Activated B cell treated with CpG ODN at 0.5 μM for 24 hours (primary cell): ENCODE measurements at places on chromosomes 7 and 10.
A peak's percentile ranks its signal among the peaks of the same experiment; 100 is the strongest.

DNA sequence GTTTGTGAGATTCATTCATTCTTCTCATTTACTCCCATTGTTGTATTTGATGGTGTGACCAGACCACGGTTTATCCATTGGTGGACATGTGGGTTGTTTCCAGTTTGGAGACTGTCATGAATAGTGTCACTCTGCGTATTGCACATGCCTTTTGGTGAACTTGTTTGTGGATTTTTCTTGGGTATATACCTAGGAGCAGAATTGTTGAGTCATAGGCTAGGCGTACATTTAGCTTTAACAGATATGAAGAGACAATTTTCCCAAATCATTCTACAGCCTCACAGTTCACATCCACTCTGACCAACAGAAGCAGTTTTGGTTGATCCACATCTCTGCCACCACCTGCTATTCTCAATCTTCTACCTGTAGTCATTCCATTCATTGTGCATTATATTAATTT is 66.0 kb upstream of the FAM20C start:
- no peak for DNase-seq
- no peak overlapping the region for H3K27ac ChIP-seq
- H3K4me3 ChIP-seq = no peak overlapping the region
- no peaks in the 10 kb centered on the region for H3K27me3 ChIP-seq

- peak overlapping the region; percentile 60 for H3K4me3 ChIP-seq
- H3K27me3 ChIP-seq = no peaks in the 10 kb centered on the region
- DNase-seq = no peak
These were observed 287.2 kb upstream of the MKLN1 start for GRCh38 chr7:131040467-131040932.

- DNase-seq = no peak
- H3K4me1 ChIP-seq = no peaks in the 10 kb centered on the region
- no peaks in the 10 kb centered on the region for H3K36me3 ChIP-seq
- peaks cover 15% of the 10 kb centered on the region for H3K27me3 ChIP-seq
- no peak overlapping the region for H3K4me3 ChIP-seq
These were observed 15.4 kb downstream of the LGI1 start for GRCh38 chr10:93773120-93773519.

GRCh38 chr10:132575320-132576201 is 38.0 kb downstream of the INPP5A start:
- H3K27me3 ChIP-seq = no peaks in the 10 kb centered on the region
- H3K27ac ChIP-seq = peak overlapping the region; percentile 84
- peaks cover 36% of the 10 kb centered on the region for H3K4me1 ChIP-seq
- DNase-seq = peak; percentile 49
- H3K4me3 ChIP-seq = peak overlapping the region; percentile 74

- H3K36me3 ChIP-seq = no peaks in the 10 kb centered on the region
- H3K27me3 ChIP-seq = peaks cover 2% of the 10 kb centered on the region
- no peak overlapping the region for H3K4me3 ChIP-seq
- no peaks in the 10 kb centered on the region for H3K4me1 ChIP-seq
These were observed 384.1 kb downstream of the GATA3 start for GRCh38 chr10:8438603-8439002.

DNA sequence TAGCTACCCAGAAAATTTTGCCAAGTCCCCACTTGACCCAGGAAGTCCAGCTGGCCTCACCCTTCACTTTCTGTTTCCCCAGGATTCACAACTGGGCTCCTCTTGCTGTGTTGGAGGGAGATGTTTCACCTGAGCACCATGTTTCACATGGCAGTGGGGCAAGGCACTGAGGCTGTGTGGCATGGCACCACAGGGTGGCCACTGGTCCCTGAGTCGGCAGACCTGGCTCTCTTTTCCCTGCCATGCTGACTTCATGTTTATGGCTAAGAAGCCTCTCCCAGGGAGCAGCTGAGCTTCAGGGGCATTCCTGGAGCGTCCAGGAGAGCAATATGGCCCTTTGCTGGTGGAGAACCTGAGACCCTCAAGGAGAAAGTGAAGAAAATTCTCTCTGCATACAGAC is 266.9 kb downstream of the RPS24 start:
- no peaks in the 10 kb centered on the region for H3K27me3 ChIP-seq
- DNase-seq = no peak
- H3K27ac ChIP-seq = peak overlapping the region; percentile 1
- H3K4me3 ChIP-seq = peak overlapping the region; percentile 2

DNA sequence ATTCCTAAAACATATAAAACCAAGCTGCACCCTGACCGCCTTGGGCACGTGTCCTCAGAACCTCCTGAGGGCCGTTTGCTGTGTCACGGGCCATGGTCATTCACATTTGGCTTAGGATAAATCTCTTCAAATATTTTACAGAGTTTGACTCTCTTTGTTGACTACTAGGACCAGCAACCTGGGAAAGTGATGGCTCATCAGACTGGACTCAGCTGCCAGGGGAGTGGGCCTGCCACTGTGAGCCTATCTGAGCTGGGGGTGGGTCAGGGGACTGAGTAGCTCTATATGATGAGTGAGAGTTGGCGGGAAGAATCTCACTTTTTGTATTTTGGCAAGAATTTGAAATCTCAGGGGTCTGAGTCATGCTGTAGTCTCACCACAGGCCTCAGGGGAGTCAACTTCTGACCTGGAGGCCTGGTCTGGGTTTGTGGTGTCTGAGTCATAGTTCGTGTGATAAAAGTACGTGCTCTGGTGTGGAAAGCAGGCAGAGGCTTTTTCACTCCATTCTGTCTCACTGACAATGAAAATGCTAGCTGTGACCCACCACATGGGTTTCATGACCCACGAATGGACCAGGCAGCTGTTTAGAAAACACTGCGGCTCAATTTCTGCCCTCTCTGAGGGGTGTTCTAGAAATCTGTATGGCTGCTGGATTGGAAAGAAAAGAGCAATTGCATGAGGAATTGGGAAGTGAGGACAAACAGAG is 4.2 kb upstream of the UPP1 start:
- no peaks in the 10 kb centered on the region for H3K36me3 ChIP-seq
- peak overlapping the region; percentile 91 for H3K27ac ChIP-seq
- DNase-seq = peak; percentile 55
- H3K27me3 ChIP-seq = peaks cover 4% of the 10 kb centered on the region

GRCh38 chr10:100896876-100897461 is 15.8 kb upstream of the SLF2 start:
- H3K4me1 ChIP-seq = peaks cover 16% of the 10 kb centered on the region
- H3K36me3 ChIP-seq = no peaks in the 10 kb centered on the region
- peaks cover 21% of the 10 kb centered on the region for H3K27me3 ChIP-seq
- DNase-seq = no peak
- no peak overlapping the region for H3K27ac ChIP-seq
- H3K4me3 ChIP-seq = no peak overlapping the region

- H3K27ac ChIP-seq = no peak overlapping the region
- H3K4me1 ChIP-seq = no peaks in the 10 kb centered on the region
These were observed 401.1 kb upstream of the NFE2L3 start for GRCh38 chr7:25750744-25751508.

GRCh38 chr10:112963835-112964234 is 13.8 kb downstream of the TCF7L2 start:
- H3K36me3 ChIP-seq = no peaks in the 10 kb centered on the region
- no peak overlapping the region for H3K4me3 ChIP-seq
- no peak overlapping the region for H3K27ac ChIP-seq
- no peak for DNase-seq

DNA sequence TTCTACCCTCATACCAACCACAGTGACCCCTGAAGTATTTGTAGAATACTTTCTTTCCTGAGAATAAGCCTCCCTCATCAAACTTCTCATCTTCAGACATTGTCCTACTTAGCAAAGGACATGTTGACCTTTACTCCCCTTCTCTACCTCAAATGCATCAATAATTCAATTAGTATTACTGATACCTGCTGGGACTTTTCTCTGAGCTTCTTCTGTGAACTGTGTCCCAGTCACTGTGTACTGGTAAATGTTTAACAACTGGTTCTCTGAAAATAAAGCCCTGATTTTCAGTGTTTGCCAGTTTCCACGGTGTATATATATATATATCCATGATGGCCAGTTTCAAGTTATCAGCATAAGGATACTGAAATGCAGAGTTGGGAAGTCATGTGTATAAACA is 12.2 kb downstream of the PANK1 start:
- no peaks in the 10 kb centered on the region for H3K27me3 ChIP-seq
- no peaks in the 10 kb centered on the region for H3K4me1 ChIP-seq
- peaks cover 2% of the 10 kb centered on the region for H3K36me3 ChIP-seq
- no peak overlapping the region for H3K4me3 ChIP-seq
- no peak for DNase-seq
- no peak overlapping the region for H3K27ac ChIP-seq

GRCh38 chr10:93579089-93579488 is 12.6 kb downstream of the FFAR4 start:
- no peaks in the 10 kb centered on the region for H3K4me1 ChIP-seq
- DNase-seq = no peak
- H3K27ac ChIP-seq = no peak overlapping the region
- H3K27me3 ChIP-seq = peaks cover 10% of the 10 kb centered on the region

DNA sequence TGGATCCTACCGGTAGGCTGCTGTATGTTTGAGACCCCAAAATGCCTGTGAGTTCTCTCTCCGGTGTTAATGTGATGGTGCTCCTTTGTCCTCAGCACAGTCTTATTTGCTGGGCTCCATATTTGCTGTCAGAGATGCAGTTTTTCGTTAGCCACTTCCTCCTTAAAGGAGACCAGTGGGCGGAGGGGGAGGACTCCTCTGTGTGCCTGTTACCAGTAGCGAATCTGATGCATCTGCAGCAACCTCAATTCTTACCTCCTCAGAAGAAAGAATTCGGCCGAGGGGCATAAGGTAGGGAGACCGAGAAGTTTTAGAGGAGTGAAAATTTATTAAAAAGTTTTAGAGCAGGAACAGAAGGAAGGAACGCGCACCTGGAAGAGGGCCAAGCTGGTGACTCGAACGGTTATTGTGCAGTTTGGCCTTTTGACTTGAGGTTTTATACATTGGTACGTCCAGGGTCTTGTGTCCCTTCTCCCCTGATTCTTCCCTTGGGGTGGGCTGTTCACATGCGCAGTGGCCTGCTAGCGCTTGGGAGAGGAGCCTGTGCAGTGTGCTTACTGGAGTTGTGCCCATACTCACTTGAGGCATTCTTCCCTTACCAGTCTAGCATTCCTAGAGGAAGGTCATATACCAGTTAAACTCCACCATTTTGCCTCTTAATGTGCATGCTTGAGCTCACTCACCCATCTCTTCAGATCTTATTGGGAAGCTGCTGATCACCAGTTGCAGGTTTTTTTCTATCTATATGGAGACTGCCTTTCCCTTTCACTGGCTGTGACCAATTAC is 49.5 kb downstream of the GNAI1 start:
- no peak for DNase-seq
- no peaks in the 10 kb centered on the region for H3K36me3 ChIP-seq
- H3K27ac ChIP-seq = no peak overlapping the region
- no peaks in the 10 kb centered on the region for H3K27me3 ChIP-seq
- no peaks in the 10 kb centered on the region for H3K4me1 ChIP-seq

DNA sequence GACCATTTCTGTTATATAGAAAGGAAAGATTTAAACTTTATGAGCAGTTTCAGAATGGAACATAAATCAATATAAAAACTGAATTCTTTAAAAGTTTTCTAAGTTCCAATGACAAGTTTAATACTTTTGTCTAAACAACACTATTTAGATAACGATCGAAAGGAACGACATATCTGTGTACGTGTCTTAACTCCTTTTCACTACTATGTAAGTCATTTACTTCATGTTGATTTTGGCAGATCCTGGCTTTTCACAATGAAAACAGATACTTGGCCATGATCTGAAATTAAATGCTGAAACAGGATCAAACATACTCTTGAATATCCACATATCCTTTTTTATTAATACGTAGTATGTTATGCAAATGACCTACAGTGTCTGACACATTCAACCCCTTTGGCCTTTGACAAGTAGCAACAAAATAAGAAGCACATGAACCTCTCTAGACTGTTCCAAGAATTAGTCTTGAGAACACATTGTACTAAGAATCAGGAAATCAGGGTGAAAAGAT is 41.9 kb downstream of the RNLS start:
- H3K27ac ChIP-seq = no peak overlapping the region
- no peaks in the 10 kb centered on the region for H3K4me1 ChIP-seq
- DNase-seq = no peak
- no peaks in the 10 kb centered on the region for H3K36me3 ChIP-seq

GRCh38 chr10:96276831-96277230 is 5.5 kb upstream of the BLNK start:
- peak overlapping the region; percentile 80 for H3K27ac ChIP-seq
- H3K4me3 ChIP-seq = no peak overlapping the region
- peaks cover 73% of the 10 kb centered on the region for H3K4me1 ChIP-seq
- H3K27me3 ChIP-seq = no peaks in the 10 kb centered on the region

DNA sequence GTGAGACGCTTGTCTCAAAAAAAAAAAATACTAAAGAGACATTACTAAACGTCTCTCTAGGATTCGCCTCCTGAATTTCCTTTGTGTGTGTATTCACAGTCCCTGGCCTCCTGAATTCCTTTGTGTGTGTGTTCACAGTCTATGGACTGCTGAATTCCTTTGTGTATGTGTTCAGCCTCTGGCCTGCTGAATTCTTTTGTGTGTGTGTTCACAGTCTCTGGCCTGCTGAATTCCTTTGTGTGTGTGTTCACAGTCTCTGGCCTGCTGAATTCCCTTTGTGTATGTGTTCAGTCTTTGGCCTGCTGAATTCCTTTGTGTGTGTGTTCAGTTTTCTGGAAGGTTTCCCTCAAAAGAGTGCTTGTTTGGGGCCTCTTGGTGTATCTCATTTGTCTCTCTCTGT is 8.2 kb downstream of the BMS1 start:
- no peaks in the 10 kb centered on the region for H3K4me1 ChIP-seq
- no peak for DNase-seq
- H3K27me3 ChIP-seq = no peaks in the 10 kb centered on the region
- H3K4me3 ChIP-seq = no peak overlapping the region
- no peak overlapping the region for H3K27ac ChIP-seq

DNA sequence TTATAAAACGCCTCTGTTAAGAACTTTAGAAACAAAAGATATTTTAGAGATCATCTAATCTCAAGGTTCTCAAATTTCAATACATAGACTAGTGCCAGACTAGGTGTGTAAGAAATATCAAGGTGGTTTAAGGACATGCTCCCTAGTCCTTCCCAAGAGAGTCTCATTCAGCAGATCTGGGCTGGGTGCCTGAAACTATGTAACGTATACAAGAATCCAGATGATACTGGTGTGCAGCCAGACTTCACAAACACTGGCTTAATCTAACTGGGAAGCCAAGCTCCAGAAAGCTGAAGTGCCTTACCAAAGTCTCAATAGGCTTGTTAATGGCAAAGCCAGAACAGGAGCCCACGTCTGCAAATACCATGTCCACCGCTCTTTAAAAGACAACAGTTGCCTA is 105.0 kb upstream of the AMPH start:
- no peak for DNase-seq
- H3K36me3 ChIP-seq = peaks cover 78% of the 10 kb centered on the region
- H3K4me1 ChIP-seq = no peaks in the 10 kb centered on the region
- no peak overlapping the region for H3K4me3 ChIP-seq
- H3K27ac ChIP-seq = no peak overlapping the region
- no peaks in the 10 kb centered on the region for H3K27me3 ChIP-seq

- H3K27me3 ChIP-seq = peaks cover 59% of the 10 kb centered on the region
- peaks cover 37% of the 10 kb centered on the region for H3K4me1 ChIP-seq
- no peak overlapping the region for H3K27ac ChIP-seq
- peak; percentile 48 for DNase-seq
These were observed 3.4 kb upstream of the SMARCD3 start for GRCh38 chr7:151251689-151252560.
